GM06990 (cell line): ENCODE measurements at places on chromosomes 2 and 18.

DNA sequence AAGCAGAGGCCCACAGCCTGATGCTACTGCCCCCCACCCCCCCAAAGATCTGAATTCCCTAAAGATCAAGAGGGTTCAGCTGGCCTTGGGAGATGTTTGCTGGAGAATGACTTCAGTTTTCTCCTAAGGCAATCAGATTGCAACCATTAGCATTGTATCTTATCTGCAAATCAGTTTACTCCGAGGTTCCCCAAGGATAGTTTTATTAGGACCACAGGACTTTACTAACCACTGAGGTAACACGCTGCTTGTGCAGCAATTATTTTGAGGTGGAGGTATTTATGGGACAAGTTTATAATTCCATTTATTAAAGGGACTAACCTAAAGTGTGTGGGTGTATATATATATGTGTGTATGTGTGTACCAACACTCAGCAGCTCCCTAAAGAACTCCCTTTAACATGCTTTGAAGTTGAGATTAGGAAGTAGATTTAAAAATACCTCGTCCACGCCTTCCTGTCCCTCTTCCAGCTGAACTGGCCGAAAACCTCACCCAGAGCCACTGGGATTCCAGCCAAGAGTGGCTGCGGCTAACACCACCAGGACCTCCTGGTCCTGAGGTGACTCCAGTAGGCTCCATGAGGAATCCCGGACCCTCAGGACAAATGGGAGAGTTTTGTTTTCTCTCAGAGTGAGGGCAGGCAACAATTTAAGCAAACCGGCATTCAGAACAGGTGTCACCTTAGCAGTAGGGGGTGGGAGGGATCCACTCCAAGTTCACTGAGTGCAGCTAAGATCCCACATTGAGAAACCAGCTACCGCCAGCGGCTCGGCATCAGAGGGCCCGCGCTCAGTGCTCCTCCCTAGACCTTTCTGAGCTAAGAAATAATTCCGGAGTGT lies 3.0 kb upstream of the DLX1 start:
- DNase-seq = no peak

GRCh38 chr2:79713131-79713785 lies 200.4 kb downstream of the CTNNA2 start:
- DNase-seq = no peak

GRCh38 chr18:34108206-34108605 lies 116.5 kb downstream of the NOL4 start:
- DNase-seq = no peak

GRCh38 chr18:40907842-40908241 lies 1047.2 kb upstream of the PIK3C3 start:
- DNase-seq = no peak

GRCh38 chr2:118268268-118268667 lies 180.0 kb downstream of the INSIG2 start:
- no peak for DNase-seq

- no peak for DNase-seq
These were observed 34.2 kb downstream of the THAP4 start for GRCh38 chr2:241602720-241603119.

- DNase-seq = no peak
These were observed 167.3 kb downstream of the ASXL3 start for GRCh38 chr18:33745151-33745795.

- no peak for DNase-seq
These were observed 1148.1 kb upstream of the FANCL start for GRCh38 chr2:59389240-59389639.
